Activated T-cell treated with anti-CD3 and anti-CD28 coated beads, Interleukin-2, amount 50 U/mL, for 24 hours (primary cell): ENCODE measurements at places on chromosomes 5 and 9.
A peak's percentile ranks its signal among the peaks of the same experiment; 100 is the strongest.

- DNase-seq = no peak
Measured at GRCh38 chr9:80352967-80353366, 781.2 kb downstream of the TLE4 start.

GRCh38 chr5:42745426-42745825 lies 11.2 kb upstream of the CCDC152 start:
- DNase-seq = no peak

DNA sequence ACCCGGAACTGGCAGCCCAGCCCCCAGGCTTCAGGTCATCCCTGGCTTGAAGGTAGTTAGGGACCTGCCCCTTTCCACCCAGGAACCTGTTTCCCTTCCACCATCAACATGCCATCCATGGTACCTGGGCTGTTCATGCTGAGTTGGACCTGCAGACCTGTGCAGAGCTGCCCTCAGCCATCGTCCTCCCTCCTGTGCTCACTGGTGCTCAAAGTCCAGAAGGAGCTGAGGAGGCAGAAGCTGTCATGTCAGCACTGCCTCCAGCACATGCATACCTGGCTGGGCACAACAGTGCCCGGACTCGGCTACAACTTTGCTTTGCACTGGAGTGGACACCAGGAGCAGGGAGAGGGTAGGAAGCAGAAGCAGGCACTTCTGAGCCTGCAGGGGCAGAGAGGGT lies 36.2 kb downstream of the BTNL8 start:
- DNase-seq = no peak

- DNase-seq = no peak
Measured at GRCh38 chr9:114935119-114935518, 4.7 kb upstream of the TNFSF8 start.

- no peak for DNase-seq
Measured at GRCh38 chr5:151074557-151074956, 6.3 kb downstream of the TNIP1 start.

DNA sequence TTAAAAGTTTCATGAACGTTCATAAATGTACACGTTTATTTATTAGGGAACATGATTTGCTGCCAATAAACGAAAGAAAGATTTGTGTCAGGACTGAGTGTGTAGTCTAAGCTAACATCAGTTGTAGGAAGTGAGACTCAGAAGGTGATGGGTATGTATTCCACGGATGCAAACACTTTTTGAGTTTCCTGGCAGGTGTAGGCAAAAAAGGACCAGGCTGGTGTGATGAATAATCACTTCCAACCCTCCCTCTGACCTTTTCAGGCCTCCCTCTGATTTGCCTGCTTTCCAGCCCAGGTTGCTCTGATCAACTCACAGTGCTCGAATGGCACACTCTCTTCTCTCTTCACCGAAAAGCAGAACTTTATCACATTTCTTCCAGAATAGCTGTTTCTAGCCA lies 51.8 kb downstream of the BASP1 start:
- no peak for DNase-seq

DNA sequence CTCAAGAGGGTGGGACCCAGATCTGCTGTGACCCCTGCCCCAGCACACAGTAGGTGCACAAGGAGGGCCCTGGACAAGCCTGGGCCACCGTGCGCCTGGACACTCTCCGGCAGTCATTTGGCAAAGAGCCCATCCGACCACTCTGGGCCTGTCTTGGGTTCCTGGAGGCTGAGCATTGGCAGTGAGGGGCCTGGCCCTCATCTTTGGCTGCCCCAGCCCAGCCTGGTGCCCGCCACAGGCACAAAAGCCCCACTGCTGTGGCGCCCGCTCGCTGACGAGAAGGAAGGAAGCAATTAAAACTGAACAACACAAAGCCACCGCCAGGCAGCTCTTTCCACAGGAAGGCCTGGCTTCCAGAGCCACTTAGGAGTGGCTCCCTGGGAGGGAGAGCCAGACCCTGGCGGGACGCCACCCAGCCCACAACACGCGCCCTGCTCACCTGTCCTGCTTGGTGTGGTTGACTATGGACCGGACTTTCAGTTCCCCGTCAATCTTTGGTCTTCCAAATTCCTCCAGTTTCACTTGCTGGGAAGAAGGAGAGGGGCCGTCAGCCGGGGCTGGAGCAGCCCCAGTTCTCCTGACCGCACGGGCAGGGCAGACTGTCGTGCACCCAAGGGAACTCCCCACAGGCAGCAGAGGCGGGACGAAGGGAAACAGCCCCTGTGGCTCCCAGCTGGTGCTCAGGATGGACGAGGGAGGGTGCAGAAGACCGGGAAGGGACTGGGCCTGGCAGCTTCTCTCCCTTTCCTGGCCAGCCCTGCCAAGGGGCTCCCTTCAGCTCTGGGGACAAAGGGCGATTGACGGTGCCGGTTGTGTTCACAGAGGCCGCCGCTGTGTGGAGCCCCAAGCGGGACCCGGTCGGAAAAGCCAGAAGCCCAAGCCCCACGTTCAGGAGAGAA lies 50.9 kb upstream of the SARDH start:
- DNase-seq = no peak

DNA sequence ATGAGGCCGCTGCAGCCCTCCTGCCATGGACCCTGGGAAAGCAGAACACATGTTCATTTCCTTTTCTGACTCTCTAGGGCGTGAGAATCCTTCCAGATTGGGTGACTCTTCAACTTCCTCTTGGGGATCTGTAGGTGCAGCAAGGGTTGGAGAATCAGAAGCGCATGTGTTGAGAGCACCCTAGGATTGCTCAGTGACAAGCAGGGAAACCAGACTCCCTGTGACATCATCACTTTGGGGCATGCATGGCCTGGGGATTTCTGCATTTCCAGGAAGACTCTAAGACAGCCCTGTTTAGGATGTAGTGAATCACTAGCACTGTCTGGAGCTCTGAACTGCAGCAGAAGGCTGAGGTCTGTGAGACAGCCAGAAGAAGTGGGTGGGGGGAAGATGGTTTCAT lies 15.1 kb upstream of the LCP2 start:
- DNase-seq = peak; percentile 71

DNA sequence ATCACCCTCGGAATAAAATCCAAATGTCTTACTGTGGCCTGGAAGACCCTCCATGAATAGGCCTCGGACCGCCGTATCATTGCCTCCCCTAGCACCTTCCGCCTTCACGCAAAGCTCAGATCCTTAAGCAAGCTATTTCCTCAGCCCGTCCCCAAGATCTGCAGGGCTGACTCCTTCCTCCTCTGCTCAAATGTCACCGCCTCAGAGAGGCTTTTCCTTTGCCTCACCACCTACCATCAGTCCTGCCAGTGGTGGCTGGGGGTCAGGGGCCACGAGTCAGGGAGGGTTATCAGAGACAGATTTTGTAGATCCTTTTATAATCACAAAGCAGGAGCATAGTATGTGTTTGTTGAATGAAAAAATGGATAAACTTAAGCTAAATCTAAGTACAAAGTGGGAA lies 74.4 kb upstream of the KIF2A start:
- DNase-seq = no peak

- no peak for DNase-seq
Measured at GRCh38 chr5:133773247-133774202, 161.2 kb upstream of the FSTL4 start.

GRCh38 chr5:100840370-100840769 lies 62.7 kb downstream of the ST8SIA4 start:
- DNase-seq = no peak

DNA sequence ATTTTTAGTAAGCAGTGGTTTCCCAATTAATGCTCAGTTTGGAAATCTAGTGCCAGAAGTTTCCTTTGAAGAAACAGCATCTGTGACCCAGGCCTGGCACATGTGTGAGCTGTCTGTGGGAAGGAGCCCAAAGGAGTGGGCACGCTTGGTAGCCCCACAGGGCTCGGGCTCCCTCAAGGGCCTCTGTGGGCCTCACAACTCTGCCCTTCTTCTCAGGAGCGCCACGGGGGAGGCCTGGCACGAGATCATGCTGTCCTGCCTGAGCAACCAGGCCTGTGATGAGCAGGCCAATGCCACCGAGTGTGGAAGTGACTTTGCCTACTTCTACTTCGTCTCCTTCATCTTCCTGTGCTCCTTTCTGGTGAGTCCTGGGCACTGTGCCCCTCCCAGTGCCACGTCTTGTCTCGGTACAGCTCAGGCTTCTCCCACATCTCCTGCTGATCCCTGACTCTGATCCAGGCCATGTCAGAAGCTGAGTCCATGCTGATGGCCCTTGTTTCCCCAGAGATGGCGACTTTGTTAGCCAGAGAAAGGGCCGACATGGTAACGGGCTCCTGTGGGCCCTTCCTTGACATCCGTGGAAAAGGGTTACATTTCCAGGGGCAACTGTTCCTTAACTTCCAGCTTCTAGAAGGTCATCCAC lies 200.4 kb downstream of the CACNA1B start:
- DNase-seq = no peak

DNA sequence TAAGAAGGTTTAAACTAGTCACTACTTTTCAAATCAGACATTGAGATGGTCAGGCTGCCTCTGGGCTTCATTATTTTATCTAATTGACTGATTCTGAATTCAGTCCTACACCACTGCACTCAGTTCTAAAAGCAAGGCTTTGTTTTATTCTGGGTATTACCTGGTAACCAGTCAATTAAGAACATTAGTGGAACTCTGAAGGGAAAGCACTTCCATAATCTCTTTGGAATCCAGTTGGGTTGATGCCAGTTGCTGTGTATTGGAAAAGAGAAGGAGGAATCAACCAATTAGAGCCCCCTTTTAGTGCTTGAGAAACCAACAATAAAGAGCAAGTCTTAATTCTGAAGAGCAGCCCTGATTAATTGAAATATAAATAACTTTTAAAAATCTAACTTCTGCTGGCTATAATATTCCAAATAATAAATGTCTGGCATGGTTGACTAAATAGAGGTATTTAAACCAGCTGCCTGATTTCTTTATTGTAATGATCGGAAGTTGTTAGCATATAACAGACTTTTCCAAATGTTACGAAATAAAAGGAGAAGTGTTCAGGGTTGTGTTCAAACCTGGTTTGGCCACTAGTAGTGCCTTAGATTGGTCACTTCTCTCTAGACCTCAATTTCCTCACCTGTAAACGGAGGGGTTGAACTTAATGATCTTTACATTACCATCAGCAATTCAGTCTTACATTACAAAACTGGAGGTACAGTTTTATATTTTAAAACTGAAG lies 32.0 kb downstream of the CPEB4 start:
- no peak for DNase-seq

DNA sequence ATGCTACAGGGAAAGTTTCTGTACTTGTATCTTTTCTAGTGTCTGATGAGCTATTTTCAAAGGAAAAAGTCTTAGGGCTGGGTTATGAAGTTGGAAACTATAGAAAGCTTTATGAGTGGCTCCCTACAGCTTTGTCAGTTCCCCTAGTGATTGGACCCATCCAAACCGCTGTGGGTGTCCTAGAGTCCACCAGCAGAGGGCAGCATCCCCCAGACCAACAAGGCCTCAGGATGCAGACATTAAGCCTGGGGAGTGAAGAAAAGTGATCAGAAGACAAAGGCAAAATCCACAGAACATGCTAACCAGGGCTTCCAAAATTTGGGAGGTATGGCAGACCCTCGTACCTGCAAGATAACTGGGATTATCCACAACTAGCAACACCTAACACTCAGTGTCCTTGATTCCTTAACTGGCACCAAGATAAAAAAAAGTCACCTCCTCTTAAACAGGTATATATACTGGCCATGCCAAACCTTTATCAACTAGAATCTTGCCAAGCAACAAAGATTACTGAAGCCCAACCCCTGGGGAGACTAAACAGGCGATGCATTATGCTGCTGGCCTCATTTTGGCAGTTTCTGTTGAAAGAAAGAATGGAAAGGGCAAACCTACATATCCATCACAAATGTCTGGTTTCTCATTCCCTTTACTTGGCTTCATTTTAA lies 110.4 kb upstream of the NR5A1 start:
- peak; percentile 81 for DNase-seq

DNA sequence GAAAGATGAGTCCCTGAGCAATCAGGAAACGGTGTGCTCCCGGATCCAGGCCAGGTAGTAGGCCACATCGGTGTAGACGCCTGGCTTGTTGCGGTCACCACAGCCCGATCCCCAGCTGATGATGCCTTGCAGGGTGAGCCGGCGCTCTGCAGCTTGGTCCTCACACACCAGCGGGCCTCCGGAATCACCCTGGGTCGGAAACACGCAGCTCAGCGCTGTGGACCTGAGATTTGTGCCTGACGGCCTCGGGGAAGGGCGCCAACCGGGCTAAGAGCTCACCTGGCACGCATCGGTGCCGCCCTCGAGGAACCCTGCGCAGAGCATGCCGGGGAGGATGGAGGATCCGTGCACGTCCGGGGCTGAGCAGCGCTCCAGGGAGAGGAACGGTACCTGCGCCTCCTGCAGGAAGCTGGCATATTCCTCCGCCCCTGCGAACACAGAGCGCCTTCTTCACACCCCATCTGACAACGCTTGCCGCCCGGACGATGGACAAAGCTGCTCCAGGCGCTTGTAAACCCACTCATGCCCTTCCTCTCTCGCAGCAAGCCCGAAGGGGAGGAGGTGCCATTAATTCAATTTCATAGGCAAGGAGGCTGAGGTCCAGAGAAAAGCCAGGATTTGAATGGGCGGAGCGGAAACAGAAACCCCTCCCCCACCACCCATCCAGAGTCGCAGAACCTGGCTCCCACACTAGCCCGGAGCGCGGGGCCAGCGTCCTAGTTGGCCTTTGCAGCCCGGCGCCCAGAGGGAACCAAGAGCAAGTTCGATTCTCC lies 2.0 kb upstream of the PFN3 start:
- DNase-seq = peak; percentile 79

- no peak for DNase-seq
Measured at GRCh38 chr5:3428334-3428733, 167.3 kb upstream of the IRX1 start.

DNA sequence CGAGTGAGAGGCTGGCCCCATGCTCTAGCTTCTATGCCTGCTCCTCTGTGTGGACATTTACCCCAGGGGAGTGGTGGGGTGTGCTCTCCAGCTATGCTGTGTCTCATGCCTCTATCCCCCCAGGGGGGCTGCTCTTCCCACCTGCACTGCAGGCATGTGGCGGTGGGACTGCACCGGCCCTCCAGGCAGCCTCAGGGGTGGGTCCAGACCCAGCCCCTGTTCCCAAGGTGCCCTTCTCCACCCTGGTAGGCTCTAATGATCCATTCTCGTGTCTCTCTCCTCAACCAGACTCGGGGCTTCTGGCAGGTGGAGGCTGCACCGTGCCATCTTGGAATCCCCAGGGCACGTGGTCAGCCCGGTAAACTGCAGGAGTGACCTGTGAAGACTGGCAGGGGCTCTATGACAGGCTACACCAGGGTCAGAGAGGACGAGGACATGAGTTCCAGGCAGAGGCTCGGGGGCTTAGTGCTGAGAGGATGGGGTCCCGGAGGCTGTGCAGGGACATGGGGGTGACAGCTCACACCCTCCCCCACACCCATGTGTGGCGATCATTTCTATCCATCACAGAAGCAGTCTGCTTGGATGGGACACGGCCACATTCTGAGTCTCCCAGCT lies 22.7 kb upstream of the COL5A1 start:
- no peak for DNase-seq
